Stimulated activated CD4-positive, alpha-beta T cell treated with anti-CD3 and anti-CD28 coated beads, Interleukin-12 subunit alpha, Interleukin-12 subunit beta, amount 100 ng/mL, for 48 hours (primary cell): ENCODE measurements at places on chromosomes 13 and 19.

DNA sequence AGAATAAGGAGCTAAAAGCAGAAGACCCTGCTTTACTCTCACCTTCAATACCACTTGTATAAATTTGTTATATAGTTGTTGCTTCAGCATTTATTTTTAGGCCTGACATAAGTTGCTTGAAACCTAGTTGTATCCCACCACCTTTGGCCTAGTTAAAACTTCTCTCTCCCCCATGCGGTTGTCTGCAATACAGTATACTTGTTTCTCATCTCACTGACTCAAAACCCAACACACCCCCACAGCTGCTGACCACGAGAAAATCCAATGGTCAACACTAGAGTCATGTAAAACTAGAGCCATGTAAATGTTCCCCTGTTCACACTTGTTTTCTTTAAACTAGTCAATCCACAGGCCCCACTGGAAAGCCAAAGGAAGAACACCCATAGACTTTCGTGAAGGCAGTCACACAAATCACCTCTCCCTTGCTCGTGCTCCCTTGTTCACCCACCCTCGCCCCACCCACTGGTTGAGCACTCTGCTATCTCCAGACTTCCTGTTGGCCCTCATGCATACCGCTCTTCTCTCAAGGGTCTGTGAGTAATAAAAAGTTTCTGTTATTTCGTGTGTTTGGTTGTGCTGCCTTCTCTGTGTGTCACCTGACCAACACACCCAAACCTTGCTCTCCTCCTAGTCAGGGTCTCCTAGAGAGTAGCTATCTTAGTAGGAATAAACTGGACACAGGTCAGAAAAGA lies 12.9 kb upstream of the CCDC169 start:
- no peak for DNase-seq

GRCh38 chr19:40270362-40271089 lies 14.6 kb downstream of the AKT2 start:
- no peak for DNase-seq

- DNase-seq: peak; percentile 96
Observed at GRCh38 chr19:45091031-45091923, 1.7 kb upstream of the PPP1R37 start.

- no peak for DNase-seq
Observed at GRCh38 chr13:38763446-38764381, 76.8 kb downstream of the FREM2 start.

- no peak for DNase-seq
Observed at GRCh38 chr19:51135004-51135403, 7.1 kb upstream of the SIGLEC7 start.

GRCh38 chr13:104584481-104584880 lies 1518.3 kb upstream of the SLC10A2 start:
- no peak for DNase-seq

GRCh38 chr19:45529420-45529785 lies 22.1 kb downstream of the VASP start:
- no peak for DNase-seq

DNA sequence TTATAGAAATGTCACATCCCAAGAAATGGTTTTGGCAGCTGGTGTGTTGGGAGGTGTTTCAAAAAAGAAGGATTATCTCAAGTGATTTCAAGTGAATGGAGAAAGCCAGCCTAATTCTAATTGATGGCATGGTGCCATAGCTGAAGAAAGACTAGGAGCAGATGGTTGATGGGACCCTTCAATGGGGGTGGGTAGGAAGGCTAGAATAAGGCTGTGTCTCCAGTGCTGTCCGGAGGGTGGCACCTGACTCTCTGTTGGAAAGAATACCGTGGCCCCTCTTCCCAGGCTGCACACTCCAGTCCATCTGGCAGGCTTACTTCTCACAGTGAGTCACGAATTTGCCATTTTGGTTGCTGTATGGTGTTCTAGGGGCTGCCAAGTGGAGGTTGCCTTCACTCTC lies 51.0 kb upstream of the GPR12 start:
- no peak for DNase-seq

GRCh38 chr19:38055010-38055409 lies 148.0 kb downstream of the SIPA1L3 start:
- DNase-seq: no peak

DNA sequence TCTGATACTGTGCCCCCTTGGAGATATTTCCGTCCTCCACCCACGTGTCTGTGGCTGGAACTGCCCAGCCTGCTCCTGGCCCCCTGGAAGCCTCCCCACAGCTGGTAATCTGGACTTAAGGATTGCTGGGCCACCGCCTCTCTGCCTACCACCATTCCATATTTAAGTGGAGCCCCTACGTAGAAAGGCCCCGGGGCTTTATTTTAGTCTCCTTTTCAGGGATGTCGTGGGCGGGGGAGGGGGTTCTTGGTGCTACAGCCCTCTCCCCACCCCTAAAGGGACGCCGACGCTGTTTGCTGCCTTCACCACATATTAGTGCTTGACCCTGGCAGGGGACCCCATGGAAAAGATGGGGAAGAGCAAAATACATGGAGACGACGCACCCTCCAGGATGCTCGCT lies 2.7 kb upstream of the NOP53 start:
- DNase-seq: no peak

DNA sequence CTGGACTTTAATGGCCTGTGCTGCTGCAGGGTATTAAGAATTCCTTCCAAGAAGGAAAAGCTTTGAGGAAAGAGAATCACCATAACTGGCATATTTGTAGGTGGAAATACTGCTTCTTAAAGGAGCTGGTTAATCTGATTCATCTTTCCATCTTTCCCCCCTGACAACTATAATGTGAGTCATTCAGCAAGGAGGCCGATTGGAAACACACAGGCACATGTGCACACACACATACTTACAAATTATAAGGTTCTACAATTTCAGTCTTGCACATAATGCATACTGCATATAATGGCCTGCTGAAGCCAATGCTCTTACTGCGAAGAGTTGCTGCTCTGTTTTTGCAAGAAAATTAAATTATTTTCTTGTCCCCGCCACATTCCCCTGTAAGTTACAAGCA lies 78.8 kb upstream of the TPP2 start:
- no peak for DNase-seq

DNA sequence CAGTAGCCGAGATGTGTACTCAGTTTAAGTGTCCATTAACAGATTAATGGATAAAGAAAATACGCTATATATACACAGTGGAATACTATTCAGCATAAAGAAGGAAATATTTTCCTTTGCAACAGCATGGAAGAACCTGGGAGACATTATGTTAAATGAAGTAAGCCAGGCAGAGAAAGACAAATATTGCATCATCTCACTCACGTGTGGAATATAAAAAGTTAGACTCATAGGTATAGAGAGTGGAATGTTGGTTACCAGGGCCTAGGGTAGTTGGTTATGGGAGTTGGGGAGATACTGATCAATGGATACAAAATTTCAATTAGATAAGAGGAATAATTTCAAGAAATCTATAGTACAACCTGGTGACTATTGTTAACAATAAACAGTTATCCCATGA lies 210.1 kb downstream of the MAB21L1 start:
- no peak for DNase-seq

DNA sequence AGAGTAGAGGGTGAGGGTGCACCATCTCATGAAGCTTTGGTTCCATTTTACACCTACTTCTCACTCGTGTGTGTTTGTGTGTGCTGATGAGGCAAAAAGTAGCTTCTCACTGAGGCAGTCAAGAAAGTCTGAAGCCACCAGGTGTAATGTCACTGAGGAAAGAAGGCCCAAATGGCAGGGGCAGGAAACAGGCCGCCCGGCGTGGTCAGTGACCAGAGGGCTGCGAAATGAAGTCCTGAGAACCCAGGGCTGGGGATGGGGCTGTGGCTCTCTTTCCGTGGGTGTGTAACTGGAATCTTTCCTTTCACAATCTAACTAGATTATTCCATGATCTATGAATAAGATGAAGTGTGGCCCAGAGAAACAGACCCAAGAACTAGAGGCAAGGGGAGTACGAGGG lies 25.5 kb upstream of the TFDP1 start:
- no peak for DNase-seq

- DNase-seq: no peak
Observed at GRCh38 chr19:13206587-13206986, 56.4 kb downstream of the IER2 start.

GRCh38 chr19:49829721-49830120 lies 11.6 kb downstream of the MED25 start:
- DNase-seq: no peak

- DNase-seq: no peak
Observed at GRCh38 chr13:85080691-85081090, 718.5 kb downstream of the SLITRK6 start.

- no peak for DNase-seq
Observed at GRCh38 chr13:110760611-110761010, 47.1 kb downstream of the ING1 start.

- no peak for DNase-seq
Observed at GRCh38 chr19:49809160-49809940, 3.7 kb downstream of the FUZ start.

GRCh38 chr13:21234526-21234925 lies 58.1 kb downstream of the MRPL57 start:
- DNase-seq: no peak

DNA sequence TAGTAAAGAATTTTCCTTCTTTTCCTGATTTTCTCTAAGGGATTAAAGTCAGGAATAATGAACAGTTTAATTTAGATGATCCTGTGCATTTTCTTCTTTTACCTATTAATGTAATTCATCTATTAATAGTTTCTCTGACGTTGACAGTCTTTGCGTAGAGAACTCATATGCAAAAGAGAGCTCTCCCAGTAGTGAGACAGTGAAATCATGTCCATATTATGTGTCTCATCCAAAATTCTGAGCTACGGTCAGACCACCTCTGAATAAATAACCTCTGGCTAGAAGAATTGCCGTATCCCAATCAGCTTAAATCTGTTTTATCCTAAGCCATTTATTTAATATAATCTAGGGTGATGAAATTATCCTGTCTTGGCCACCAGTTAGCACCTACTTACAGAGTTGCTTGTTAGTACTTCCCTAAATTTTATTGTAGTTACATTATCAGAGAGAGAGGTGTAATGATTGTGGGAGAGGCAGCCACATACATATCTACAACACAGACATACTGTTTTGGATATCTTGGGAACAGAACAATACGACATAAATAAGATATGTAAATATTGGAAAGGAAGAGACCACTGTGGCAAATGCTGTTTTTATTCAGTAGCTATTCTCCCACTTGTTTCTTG lies 30.7 kb downstream of the PDS5B start:
- no peak for DNase-seq
